ENCODE measurements at places on chromosomes 16 and 17.
A peak's percentile ranks its signal among the peaks of the same experiment; 100 is the strongest.

DNA sequence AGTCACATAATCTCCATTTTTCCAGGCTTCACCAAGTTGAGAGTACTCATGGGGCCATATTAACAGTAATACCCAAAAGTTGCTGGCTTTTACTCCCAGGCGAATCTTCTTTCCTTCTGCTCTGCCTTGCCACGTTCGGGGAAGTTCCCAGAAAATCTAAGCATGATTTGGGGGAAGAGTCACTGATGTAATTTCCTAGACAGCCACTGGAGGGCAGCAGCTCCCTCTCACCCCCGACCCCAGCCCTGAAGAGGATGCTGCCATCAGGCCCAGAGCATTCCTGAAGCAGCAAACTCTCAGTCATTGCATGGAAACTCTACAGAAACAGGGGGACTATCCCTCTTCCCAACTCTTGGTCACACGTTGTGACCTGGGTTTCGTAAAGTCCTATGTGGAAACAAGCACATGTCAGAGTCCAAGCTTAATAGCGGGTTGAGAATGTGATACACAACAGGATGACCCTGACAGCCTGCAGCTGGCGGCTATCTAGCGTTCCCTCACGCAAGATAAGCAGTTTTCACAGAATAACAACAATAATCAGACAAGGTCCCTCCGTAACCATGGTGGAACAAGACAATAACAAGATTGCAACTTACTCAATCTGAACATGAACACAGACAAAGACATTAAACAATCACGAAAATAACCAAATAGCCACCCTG lies 43.8 kb upstream of the DHX40 start:
- peak; percentile 38 for DNase-seq

DNA sequence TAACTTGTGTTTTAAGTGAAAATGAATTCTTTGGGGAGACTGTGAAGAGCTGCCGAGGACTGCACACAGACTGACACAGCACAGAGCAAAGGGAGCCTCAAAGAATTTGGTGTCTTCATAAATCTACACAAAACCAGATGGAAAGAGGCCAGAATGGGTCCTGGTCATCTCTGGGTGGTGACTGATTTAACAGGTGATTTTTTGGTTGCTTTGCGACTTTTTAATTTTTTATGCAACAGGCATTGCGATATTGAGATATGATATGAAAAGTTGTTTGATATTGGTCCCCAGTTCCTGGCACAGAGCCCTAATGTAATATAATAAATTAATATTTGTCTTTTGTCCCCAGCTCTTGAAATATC lies 12.6 kb upstream of the EIF1 start:
- no peak for DNase-seq

GRCh38 chr17:13323990-13324389 lies 277.7 kb downstream of the HS3ST3A1 start:
- DNase-seq, result no peak

GRCh38 chr16:85473909-85474620 lies 139.1 kb upstream of the GSE1 start:
- no peak for DNase-seq

DNA sequence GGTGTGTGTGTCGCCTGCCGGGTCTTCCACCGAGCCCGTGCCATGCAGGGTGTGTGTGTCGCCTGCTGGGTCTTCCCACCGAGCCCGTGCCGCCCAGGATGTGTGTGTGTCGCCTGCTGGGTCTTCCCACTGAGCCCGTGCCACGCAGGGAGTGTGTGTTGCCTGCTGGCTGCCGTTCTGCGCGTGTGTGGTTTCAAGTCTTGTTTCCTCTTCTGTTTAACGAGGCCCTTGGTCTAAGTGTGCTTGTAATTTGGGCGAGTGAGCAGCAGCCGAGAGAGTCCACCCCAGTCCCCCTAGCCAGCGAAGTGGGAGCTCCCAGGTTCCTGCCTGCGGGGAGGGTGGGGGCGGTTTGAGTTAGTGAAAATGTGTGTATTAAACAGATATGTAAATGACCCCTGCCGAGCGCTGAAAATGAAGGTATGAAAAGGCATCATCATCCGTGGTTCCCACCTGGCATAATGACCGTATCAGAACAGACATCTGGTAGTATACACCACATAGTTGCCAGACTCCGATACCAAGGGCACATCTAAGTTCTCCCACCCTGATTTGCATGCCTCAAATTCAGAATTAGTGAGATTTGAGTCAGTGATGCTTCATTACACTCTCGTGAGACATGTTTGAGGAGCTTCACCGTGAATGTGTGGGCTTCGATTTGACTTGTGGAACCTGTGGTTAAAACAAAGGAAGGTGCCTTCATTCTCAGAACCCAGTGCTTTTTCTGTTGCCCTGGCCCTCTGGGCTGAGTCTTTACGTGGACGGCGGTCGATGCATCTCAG lies 114.5 kb upstream of the CHMP6 start:
- DNase-seq, result peak; percentile 20

- no peak for DNase-seq
Observed at GRCh38 chr16:21710938-21711337, 47.2 kb downstream of the OTOA start.

DNA sequence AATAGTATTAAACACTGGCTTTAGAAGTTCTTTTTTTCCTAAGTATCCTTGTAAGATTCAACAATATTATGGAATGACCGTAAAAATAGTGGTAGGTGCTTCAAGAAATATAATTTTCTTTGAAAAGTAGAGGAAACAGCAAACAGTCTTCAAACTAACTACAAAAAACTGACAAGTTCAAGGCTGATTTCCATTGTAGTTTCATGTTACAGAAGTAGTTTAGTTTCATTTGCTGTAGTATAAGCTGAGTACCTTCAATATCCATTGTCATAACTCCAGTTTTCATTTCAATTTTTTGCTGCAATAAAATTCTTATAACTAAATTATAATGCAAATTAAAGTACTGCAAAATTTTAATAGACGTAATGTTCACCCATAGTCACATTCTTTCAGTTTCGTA lies 19.3 kb downstream of the PHKB start:
- no peak for DNase-seq

DNA sequence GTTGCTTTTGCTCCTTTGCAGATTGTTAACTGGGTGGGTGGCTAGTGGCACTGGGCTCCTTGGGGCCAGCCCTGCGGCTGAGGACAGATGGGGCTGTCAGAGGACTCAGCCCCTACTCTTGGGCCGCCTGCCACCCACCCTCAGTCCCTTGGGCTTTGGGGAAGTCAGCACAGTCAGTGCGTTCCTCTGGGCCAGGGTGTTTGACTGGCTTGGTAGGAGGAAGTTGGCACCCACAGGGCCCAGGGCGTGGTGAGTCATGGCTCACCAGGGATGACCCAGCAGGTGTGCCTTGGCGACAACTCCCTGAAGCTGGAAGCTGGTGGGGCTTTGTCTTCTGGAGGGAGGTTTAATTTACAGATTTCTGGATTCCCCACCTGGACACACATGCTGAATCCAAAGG lies 32.4 kb downstream of the HAPSTR1 start:
- DNase-seq, result no peak

GRCh38 chr16:87324411-87325275 lies 7.5 kb upstream of the C16orf95 start:
- DNase-seq, result peak; percentile 34

- DNase-seq, result no peak
Observed at GRCh38 chr16:1108299-1109252, 12.5 kb upstream of the C1QTNF8 start.

DNA sequence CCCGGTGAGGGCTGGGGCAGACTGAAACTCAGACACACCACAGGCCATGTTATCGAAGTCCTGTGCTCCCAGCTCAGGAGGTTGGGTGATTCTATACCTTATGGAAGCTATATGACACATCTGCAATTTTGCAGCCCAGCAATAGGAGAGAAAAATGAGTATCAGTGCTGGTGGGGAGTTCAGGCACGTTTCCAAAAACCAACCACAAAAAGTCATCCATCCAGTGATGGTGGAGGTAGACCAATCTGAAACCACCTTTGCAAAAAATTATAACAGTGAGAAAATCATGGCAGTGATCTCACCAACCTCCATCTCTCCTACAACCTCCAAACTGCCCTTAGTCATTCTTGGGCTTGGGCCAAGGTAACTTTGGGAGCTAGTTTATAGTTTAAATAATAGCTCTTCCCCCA lies 327.9 kb downstream of the SLC39A11 start:
- DNase-seq, result no peak

GRCh38 chr17:48577330-48577945 lies 712 bp downstream of the HOXB4 start:
- no peak for DNase-seq

DNA sequence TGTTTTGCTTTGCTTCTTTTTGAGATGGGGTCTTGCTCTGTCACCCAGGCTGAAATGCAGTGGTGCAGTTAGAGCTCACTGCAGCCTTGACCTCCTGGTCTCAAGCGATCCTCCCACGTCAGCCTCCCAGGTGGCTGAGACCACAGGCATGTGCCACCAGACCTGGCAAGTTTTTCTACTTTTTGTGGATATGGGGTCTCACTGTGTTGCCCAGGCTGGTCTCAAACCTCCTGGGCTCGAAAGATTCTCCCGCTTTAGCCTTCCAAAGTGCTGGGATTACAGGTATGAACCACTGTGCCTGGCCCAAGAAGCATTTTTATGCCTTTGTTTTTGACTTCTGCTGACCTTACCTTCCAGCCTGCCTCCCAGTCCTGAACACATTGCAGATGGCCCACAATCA lies 10.1 kb downstream of the DNAAF1 start:
- no peak for DNase-seq

GRCh38 chr17:31582151-31582907 lies 190.9 kb downstream of the RAB11FIP4 start:
- no peak for DNase-seq

GRCh38 chr16:69404275-69404805 lies 18.5 kb upstream of the TERF2 start:
- DNase-seq, result no peak

GRCh38 chr16:19939553-19939952 lies 54.9 kb upstream of the GPRC5B start:
- DNase-seq, result no peak

GRCh38 chr16:69941251-69942098 lies 9.7 kb upstream of the CLEC18A start:
- no peak for DNase-seq

DNA sequence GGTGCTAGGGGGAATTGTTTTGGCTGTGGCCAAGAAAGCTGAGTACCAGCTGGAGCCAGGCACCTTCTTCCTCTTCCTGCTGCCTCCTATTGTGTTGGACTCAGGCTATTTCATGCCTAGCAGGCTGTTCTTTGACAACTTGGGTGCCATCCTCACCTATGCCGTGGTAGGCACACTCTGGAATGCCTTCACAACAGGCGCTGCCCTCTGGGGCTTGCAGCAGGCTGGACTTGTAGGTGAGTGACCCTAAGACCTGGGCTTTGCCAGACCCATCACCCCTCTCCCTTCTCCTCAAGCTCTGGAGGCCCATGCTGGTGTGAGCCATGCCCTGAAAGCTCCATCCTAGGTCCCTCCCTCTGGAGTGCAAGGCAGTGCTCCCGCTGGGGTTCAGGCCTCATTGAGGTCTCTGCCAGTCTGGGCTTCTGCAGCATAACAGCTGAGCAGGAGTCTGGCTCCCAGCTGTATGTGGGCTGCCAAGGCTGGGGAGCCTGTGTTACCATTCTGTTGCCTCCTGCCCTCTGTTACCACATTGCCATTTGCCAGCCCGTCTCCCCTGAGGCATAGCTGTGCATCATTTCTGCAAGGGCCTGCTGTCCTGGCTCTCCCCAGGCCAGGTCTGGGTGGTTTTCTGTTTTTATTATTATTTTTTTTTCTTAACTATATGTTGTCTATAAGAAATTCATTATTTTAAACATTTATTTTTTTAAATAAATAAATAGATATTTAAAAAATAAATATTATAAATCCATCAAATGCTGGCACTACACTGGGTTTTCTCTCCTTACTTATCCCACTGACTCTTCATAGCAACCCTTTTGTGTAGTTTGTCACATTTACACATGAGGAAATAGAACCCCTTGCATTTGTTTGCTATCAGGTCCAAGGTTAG lies 4.1 kb downstream of the SLC9A5 start:
- DNase-seq, result no peak

DNA sequence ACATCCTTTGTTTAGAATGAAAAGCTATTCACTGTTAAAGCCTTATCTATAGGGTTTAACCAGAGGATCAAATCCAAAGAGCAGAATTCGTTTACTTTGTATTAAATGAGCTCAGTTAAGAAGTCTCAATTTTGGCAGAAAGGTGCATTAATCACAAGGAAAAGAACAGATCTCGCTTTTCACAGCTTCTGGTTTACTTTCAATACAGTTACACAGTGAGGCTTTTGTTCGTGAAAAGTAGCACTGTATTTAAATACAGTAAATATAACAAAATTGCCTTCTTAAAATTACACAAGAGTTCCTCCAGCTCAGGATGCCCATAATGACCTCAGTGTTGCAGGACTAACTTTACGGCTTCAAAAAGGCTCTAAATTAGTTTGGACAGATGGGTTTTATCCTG lies 669.1 kb upstream of the SALL1 start:
- no peak for DNase-seq

DNA sequence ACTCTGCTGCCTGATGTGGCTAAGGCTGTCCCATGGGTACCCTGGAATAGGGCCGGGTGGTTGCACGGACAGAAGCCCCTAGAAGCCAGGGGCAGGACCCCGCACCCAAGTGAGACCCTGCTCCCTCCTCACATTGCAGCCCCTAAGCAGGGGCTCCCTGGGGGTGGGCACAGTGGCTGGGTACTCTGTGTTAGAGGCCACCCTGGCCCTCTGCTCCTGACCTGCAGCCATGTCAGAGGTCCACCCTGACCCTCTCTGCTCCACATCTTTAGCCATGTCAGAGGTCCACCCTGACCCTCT lies 2.1 kb downstream of the CBFA2T3 start:
- no peak for DNase-seq

- no peak for DNase-seq
Observed at GRCh38 chr17:15109608-15110007, 155.5 kb downstream of the PMP22 start.

DNA sequence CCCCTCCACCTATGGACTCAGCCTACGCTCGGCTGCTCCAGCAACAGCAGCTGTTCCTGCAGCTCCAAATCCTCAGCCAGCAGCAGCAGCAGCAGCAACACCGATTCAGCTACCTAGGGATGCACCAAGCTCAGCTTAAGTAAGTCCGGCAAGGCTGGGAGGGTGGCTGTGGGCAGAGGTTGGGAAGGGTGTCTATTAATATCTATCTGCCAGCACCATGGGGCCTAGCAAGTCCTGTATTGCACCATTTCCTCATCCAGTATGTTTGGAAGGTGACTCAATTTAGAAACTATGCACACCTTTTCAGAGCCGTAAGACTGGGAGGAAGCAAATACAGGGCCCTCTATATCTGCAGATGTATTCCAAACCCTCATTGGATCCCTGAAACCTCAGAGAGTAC lies 45.0 kb upstream of the ARHGAP44 start:
- no peak for DNase-seq

- no peak for DNase-seq
Observed at GRCh38 chr16:30028438-30029076, 2.5 kb downstream of the TLCD3B start.

- DNase-seq, result peak; percentile 63
Observed at GRCh38 chr16:84754353-84754856, 54.6 kb downstream of the USP10 start.

- no peak for DNase-seq
Observed at GRCh38 chr17:19397556-19398041, 10.6 kb upstream of the MFAP4 start.

Data from effector CD4-positive, alpha-beta T cell (primary cell).